ENCODE measurements at places on chromosomes 3 and 15.

- no peak for DNase-seq
Observed at GRCh38 chr15:70796516-70797310, 33.4 kb upstream of the UACA start.

- no peak for DNase-seq
Observed at GRCh38 chr3:128554465-128555097, 61.6 kb upstream of the GATA2 start.

DNA sequence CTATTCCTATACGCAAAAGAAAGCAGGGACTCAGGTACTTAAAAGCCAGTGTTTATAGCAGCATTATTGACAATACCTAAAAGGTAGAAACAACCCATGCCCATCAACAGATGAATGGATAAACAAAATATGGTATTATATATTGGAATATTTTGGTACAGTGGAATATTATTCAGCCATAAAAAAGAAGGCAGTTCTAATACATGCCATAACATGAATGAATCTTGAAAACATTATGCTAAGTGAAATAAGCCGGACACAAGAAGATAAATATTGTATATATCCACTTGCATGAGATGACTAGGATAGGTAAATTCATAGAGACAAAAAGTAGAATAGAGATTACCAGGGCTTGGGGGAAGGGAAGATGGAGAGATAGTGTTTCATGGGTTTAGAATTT lies 9.2 kb downstream of the FNDC3B start:
- DNase-seq: no peak

DNA sequence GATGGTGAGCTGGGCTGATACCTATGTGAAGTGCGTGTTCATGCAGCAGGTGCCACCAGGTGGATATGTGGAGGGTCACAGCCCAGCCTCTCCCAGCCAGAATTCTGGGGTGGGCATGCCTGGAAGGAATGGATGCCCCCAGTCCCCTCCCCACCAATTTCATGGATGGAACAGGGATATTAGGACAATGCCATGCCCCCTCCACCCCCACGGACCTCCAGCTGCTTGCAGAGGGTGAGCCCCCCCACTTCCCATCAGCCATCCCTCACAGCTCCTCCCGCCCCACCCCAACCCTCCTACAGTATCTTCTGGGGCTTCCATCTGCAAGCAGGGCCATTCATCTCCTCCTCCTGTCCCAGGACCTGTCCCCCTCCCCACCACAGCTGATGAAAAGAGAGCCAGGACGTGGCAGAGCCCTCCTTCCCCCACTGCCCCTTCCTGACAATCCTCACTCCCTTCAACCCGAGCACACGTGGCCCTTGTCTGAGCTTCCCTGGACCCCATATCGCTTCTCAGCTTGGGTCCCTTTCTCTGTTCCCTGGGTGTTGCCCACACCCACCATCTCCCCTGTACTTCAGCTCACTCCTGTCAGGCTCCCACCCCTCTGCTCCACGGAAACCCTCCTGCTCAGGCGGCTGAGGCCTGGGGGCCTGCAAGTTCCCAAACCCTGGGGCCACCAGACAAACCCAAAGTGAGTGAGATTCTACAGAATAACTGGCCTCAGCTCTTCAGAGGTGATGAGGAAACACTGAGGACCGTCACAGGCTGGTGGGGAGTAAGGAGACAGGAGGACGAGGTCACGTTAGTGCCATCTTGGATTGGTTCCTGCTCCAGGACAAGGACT lies 2.8 kb upstream of the SEMA3G start:
- no peak for DNase-seq

DNA sequence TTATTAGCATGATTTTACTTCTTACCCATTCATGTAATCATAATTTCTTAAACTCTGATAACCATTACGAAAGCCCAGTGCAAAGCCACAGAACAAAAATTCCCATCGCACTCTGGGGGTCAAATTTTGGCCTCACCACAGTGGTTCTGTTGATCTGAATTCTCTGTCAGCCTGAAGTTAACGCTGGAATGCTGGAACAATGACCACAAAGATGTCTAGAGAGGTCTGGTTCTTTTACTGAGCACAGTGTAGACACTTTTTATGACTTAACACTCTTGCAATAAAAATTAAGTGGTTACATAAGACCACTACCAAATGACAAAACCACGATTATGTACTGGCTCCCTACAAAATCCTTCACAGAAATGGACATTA lies 94.7 kb downstream of the PDZRN3 start:
- DNase-seq: no peak

DNA sequence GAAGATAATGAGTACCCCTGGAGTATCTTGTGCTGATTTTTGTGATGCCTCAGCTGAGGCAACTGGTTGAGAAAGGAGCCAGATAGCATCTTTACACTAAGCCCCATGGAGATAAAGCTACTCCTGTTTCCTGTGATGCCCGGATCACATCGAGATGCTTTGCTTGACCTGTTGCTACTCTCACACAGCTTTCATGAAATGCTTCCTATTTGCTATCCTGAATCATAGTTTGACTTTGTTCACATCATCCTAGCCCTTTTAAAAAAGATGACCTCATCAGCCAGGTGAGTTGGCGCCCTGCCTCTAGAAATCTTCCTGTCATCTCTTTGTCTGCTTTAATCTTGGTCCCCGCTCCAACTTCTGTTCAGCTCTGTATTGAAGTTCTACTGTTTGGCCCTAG lies 409.6 kb upstream of the TBL1XR1 start:
- no peak for DNase-seq

GRCh38 chr3:50604628-50605588 lies 6.7 kb downstream of the CISH start:
- no peak for DNase-seq

DNA sequence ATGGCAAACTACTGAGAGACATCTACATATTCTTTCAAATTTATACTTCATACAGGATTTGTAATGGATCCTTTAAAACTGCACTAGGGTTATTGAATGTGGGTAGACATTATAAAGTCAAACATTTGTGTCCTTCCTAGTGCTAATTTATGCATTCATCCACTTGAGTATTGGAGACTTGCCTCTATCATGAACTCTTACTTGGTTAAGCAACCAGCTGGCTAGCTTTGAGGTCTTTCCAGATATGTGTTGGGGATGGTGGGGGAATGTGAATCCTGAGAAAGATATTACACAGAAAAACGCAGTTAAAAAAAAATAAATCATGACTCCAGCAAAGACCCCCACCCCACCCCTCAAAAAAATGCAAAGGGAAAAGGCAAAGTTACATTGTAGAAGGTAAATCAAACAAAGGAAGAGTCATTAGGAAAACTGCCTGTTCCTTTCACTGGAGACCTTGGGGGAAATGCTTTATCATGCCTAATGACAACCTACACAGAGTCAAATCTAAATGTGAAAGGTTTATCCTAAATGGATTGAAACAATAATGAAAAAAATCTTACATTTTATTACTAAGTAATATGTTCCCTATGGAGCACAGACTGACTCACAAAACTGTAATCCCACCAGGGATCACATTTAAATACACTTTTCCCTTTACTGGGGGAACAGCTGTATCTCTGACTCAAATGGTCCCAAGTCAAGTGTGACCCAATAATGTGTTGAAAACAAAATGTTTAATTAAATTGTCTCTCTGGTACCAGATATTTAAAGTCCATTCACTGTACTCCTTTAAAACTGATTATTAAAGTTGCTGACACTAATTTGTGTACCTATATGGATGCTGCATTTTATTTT lies 522.3 kb downstream of the ROBO1 start:
- DNase-seq: no peak

DNA sequence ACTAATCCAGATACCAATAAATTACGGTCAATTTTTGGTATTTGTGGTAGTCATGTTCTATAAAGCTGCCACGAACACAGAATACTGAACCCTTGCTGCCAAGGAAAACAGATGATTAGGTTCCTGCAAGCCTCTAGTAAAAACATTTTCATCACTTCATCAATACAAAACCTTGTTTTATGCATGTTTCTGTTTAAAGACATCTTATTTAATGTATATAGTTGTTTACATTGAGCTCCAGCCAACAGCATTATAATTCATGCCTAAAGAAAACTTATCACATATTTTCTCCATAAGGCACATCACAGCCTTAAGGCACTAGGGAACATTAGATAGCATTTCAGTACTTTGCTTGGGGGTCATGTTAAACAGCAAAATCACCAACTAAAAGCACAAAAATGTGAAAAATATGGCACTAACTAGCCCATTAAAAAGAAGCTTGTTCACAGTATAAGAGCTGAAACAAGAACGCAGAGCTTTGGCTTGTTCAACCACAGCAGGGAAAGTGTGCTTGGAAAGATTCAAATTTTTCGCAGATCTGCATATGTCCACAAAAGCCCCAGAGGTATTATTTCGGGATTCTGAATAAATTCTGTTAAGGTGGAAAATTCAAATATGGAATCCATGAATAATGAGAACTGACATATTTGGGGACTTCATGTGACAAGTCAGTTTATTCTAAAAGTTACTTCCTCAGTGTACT lies 27.7 kb downstream of the POLQ start:
- no peak for DNase-seq

- DNase-seq: no peak
Observed at GRCh38 chr3:144791034-144791433, 819.4 kb downstream of the DIPK2A start.

GRCh38 chr3:8529181-8529637 lies 27.6 kb downstream of the LMCD1 start:
- DNase-seq: no peak

GRCh38 chr3:172059532-172059931 lies 20.2 kb downstream of the FNDC3B start:
- DNase-seq: no peak

- no peak for DNase-seq
Observed at GRCh38 chr3:168087539-168087938, 8.2 kb downstream of the GOLIM4 start.

GRCh38 chr3:20810555-20810954 lies 624.5 kb upstream of the SGO1 start:
- no peak for DNase-seq

- DNase-seq: no peak
Observed at GRCh38 chr15:89993349-89993748, 7.8 kb upstream of the ZNF710 start.

- no peak for DNase-seq
Observed at GRCh38 chr3:171809611-171809860, 747 bp downstream of the PLD1 start.

GRCh38 chr3:37626736-37627565 lies 234.7 kb upstream of the CTDSPL start:
- DNase-seq: no peak

GRCh38 chr3:149442043-149442442 lies 32.5 kb upstream of the TM4SF4 start:
- DNase-seq: no peak

- DNase-seq: no peak
Observed at GRCh38 chr3:171396048-171396447, 64.2 kb downstream of the TNIK start.

- no peak for DNase-seq
Observed at GRCh38 chr3:187852842-187853730, 107.8 kb upstream of the BCL6 start.
